GM04503 (cell line): ENCODE measurements at places on chromosomes 6 and 20.

DNA sequence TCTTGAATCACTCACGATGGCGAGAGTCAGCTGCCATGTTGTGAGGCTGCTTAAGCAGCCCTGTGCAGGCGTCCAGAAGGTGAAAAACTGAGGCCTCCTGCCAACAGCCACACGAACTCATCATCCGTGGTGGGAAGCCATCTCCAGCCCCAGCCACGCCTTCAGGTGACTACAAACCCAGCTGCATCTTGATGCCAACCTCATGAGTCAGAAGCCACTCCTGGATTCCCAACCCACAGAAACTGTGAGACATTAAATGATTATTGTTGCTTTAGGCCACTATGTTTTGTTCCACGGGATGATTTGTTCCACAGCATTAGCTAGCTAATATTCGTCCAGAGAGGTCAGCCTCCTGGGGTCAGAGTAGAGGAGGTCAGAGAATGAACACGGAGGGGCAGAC is 80.5 kb downstream of the SNX5 start:
- no peak for DNase-seq

DNA sequence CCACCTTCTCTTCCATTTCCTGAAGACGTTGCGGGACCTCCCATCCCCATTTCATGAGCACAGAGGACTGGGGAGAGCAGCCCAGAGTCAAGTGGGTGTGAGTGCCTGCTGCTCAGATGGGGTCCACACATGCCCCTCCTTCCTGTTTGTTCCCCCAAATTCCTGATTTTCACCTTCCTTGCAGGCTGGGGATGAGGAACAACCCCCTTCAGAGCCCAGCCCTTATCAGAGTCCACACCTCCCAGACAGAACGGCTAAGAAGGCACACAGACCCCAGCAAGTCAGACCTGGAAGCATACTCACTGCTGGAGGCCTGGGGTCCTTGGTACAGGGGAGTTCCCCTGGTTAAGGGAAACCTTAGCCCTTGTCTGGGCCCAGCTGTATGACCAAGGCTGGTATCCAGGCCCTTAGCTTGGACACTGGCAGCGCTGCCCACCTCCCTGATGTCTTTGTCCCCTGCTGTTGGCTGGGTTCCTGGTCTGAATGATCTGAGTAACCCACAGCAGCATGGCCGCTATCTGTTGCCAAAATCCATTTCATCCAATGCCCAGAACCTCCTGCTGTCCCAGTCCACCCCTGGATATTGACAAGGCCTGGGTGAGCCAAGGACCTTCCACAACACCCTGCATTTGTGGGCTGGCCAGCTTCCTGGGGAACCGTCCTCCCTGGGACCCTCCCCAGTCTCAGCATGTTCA is 230.9 kb downstream of the SYNDIG1 start:
- no peak for DNase-seq

DNA sequence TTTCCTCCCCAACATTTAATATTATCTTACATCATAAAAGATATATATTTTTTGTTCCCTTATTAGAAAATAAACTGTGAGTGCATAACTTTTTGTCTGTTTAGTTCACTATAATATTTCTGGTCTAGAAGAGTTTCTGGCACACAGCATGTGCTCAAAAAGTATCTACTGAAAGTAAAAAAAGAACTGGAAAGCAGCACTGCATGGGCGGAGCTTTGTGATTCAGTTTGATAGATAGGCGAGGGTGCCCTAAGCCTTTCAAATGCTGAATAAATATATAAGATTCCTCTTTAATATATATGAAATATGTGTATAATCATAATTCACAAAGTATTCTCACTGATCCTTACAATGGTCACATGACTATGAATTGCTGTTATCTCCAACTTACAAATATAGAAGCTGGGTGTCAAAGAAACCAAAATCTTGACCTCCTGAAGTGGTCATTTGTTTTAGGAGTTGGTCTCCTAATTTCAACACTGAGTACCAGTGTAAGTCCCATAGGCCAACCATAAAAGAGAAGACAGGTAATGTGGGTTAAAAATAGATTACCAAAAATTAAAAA is 50.8 kb downstream of the OR2B2 start:
- DNase-seq: no peak

- no peak for DNase-seq
Observed at GRCh38 chr20:10064611-10065010, 29.8 kb downstream of the ANKEF1 start.

DNA sequence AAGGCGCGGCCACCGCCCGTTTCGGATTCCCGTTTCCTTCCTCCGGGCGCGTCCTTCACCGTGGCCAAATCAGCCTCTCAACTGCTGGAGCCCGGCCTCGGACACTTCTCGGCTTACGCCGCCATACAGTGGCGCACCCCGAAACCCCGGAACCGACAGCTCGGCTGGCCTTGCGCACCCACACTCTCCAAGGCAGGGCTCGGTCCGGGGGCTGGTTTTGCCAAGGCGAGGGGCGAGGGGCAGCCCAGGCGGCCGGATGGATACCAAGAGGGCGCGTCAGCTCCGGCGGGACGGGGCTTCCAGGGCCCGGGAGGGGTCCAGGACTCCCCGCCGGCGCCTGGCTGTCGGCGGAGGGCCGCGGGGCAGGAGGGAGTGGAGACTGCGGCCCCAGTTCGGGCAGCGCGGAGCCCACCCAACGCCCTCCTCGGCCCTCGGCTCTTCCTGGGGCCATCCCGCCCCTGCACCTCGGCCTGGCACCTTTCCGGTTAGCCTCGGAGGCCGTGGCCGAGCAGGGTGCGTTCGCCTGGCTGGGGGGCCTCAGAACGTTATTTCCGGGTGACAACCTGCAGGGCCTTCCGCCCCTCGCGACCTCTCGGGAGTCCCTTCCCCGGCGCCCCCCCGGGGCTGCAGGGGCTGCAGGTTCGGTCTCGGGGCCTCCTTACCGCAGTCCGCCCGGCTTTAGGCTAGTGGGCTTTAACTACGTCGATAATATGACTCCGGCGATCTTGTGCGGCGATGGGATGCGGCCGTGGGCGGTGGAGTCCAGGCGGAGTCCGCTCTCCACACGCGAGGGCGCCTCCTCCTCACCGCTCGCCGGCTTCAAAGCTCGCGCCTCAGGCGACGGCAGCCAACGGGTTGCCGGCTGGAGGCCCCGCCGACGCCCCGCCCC is 697 bp upstream of the CEP43 start:
- DNase-seq: no peak

DNA sequence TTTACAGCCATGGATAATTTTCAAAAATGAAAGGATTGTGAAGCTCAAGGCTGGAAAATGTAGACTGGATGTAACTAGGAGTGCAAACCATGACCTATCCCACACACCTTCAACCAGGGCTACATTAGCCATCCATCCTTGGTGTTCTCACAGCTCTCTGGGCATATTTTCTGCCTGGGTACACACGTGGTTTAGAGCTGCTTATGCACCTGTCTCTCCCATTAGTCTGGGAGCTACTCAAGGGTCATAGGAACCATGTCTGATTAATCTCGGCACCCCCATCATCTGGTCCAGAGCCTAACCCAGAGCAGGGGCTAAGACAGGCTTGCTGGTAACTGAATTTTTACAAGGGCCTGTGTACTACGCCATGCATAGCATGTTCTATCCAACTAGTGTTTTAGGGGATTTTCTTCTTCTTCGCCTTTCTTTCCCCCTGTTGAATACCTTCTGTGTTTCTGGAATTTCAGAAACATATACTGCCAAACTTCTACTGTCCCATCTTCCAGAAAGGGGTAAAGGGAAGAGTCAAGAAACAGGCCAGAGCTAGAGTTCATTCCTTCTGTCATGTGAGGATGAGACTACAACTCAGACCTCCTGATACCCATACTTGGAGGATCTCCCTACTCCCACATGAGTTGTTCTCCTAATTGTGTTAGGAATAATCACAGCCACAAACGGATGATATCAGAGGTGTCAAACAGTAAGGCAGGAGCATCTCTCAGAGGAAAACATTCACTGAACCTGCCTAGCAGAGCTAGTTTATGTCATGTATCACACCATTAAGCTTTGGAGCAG is 25.4 kb upstream of the FAM83C start:
- no peak for DNase-seq

- no peak for DNase-seq
Observed at GRCh38 chr6:158441716-158442215, 118.1 kb upstream of the TMEM181 start.

DNA sequence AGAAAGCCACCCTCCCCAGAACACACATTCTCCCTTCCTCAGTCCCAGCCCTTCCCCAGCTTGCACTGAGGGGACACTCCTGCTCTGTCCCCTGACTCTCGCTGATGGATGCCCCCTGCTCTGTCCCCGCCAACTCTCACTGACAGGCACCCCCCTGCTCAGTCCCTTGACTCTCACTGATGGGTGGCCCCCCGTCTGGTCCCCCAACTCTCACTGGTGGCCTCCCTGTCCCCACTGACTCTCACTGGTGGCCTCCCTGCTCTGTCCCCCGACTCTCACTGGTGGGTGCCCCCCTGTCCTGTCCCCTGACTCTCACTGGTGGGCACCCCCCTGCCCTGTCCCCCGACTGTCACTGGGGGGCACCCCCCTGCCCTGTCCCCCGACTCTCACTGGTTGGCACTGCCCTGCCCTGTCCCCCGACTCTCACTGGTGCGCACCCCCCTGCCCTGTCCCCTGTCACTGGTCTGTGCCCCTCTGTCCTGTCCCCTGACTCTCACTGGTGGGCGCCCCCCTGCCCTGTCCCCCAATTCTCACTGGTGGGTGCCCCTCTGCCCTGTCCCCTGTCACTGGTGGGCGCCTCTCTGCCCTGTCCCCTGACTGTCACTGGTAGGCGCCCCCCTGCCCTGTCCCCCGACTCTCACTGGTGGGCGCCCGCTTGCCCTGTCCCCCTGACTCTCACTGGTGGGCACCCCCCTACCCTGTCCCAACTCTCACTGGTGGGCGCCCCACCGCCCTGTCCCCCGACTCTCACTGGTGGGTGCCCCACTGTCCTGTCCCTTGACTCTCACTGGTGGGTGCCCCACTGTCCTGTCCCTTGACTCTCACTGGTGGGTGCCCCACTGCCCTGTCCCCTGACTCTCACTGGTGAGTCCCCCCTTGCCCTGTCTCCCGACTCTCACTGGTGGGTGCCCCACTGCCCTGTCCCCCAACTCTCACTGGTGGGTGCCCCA is 60.9 kb downstream of the GINS1 start:
- DNase-seq: no peak

DNA sequence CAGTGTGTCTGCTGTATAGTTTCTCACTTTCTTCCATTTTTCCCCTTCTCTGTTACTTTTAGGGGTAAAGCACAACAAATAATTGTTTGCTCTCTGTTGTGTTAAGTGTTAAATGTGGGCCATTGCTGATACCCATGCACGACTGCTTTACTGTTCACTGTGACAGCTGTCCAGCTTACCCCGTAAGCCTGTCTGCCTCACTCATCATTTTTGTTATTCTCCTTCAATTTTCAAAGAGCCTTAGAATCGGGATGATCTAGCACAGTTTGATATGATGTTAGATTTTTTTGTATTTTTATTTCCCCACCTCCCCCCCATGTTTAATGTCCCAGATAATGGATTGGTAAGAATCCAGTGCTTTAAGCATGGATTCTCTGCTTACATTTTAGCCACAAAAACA is 41.2 kb upstream of the MLIP start:
- DNase-seq: no peak

DNA sequence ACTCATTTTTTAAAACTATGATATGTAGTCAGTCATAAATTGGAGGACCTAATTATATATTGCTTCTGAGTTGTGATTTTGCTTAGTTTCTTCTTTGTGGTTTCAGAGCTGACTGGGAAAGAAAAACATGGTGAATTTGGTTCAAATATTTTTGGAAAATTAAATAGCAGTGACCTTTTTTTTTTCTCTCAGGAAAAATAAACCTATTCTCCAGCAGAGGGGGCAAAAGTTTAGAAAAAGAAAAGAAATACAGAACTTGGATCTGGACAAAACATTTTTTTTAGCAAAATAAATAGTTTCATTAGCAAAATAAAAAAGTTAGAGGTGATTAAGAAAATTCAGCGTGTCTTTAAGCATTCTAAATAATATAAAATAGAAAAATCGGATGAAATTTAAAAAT is 10.2 kb downstream of the COL10A1 start:
- no peak for DNase-seq

DNA sequence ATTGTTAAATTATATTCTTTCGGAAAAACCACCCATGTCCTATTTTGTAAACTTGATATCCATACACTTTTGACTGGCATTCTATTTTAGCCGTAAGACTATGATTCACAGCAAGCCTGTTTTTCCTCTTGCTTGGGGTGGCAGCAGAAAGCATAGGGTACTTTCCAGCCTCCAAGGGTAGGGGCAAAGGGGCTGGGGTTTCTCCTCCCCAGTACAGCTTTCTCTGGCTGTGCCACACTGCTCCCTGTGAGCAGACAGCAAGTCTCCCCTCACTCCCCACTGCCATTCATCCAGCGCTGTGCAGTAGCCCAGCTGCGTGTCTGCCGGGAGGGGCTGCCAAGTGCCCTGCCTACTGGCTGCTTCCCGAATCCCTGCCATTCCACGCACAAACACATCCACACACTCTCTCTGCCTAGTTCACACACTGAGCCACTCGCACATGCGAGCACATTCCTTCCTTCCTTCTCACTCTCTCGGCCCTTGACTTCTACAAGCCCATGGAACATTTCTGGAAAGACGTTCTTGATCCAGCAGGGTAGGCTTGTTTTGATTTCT is 2.1 kb upstream of the ESR1 start:
- no peak for DNase-seq

- peak; percentile 70 for DNase-seq
Observed at GRCh38 chr20:35320396-35321126, 28.3 kb upstream of the FAM83C start.

- no peak for DNase-seq
Observed at GRCh38 chr6:19086480-19086879, 699.3 kb downstream of the RNF144B start.

- DNase-seq: no peak
Observed at GRCh38 chr6:33004940-33005339, 4.5 kb downstream of the HLA-DOA start.

GRCh38 chr6:106630366-106630765 is 988 bp downstream of the QRSL1 start:
- no peak for DNase-seq

- no peak for DNase-seq
Observed at GRCh38 chr6:119467488-119468081, 118.0 kb upstream of the MAN1A1 start.
